ENCODE measurements at places on chromosomes 7 and 10. TPM values are rescaled to one million over a fixed set of nuclear protein-coding genes. Genes with fewer than 3 reads are reported as not detected.

Gene VPS26A
- 39.7 TPM for total RNA-seq

Gene PKD2L1
- not detected for total RNA-seq

Gene JAKMIP3
- 0.45 TPM for total RNA-seq

Gene BMPER
- not detected for total RNA-seq

Gene ABLIM1
- 162 TPM for total RNA-seq

Gene CHPF2
- total RNA-seq = 43.6 TPM

Gene FRMD4A
- 0.03 TPM for total RNA-seq

Gene SPDYE9
- not detected for total RNA-seq
